ENCODE measurements at places on chromosomes 7 and 10.

DNA sequence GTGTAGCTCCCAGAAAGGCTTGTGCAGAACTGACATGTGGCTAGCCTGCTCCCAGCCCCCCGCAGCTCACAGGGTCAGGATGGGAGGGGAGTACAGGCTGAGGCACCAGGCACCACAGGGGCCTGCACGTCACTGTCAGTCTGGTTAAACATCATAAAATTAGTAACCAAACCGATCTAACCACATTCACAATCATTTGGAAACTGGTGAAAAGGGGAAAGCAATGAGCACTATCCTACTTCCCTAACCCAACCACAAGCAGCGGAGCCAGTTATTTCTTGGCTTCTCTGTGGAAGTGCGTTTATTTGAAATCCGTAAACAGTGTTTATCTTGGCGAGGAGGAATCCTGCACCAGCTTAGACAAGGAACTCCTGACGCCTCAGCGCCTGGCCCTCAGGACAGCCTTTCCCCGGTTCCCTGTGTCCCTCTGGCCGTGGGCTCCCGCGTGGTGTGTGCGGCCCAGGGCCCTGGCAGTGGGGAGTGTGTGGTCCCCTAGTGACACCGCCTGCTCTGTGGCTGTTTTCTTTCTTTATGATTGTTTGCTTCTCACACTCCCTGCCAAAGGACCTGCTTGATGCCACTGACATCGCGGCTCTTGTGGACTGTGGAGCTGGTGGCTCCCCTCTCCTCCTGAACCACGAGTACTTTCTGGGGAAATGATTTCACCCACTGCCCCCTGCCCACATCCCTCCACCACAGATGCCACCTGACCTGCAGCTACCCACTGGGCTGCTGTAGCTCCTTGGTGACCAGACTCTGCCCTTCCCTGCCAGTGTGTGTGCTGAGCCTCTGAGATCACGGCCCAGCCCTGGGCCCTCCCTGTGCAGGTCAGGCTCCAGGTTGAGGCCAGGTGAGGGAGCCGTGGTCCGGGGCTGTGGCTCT lies 38.0 kb downstream of the INPP5A start:
- DNase-seq: no peak

GRCh38 chr10:94496646-94497045 lies 48.9 kb upstream of the HELLS start:
- no peak for DNase-seq

- no peak for DNase-seq
Observed at GRCh38 chr10:56091872-56092271, 269.2 kb downstream of the ZWINT start.

DNA sequence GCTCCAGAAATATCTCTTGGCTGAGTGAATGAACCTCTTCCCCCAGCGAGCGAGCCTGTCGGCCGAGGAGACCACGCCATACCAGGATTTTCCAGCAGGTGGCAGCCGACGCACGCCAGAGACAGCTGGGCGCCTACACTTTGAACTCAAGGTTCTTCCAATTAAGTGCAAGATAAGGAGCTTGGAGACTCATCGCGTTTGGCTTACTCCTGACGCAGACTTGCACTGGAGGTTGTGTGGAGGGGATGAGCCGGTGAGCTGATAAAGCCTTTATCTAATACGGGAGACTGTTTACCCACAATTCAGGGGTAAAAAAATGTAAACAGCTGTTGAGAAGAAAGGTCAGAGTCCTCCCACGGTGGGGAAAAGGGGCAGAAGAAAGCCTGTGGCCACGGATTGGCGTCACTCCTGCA lies 45.9 kb upstream of the EMX2 start:
- peak; percentile 60 for DNase-seq

GRCh38 chr7:157335991-157336382 lies 817 bp upstream of the DNAJB6 start:
- no peak for DNase-seq
